ENCODE measurements at places on chromosomes 1 and 21. TPM values are rescaled to one million over a fixed set of nuclear protein-coding genes. Genes with fewer than 3 reads are reported as not detected.

LCE2B gene
- not detected for total RNA-seq

RGS7 gene
- total RNA-seq = 0.10 TPM

NBPF6 gene
- not detected for total RNA-seq

RIPK4 gene
- total RNA-seq = 13.4 TPM

GBP6 gene
- not detected for total RNA-seq

GLIS1 gene
- not detected for total RNA-seq

KCNK2 gene
- not detected for total RNA-seq

DHRS3 gene
- 56.3 TPM for total RNA-seq

CLCA4 gene
- total RNA-seq = not detected

IL12RB2 gene
- total RNA-seq = not detected

AADACL3 gene
- total RNA-seq = not detected

NRIP1 gene
- total RNA-seq = 20.2 TPM
